Activated CD4-positive, CD25-positive, alpha-beta regulatory T cell treated with anti-CD3 and anti-CD28 coated beads, Interleukin-2, amount 50 U/mL, for 16 hours (primary cell): ENCODE measurements at places on chromosomes 7 and 10.

DNA sequence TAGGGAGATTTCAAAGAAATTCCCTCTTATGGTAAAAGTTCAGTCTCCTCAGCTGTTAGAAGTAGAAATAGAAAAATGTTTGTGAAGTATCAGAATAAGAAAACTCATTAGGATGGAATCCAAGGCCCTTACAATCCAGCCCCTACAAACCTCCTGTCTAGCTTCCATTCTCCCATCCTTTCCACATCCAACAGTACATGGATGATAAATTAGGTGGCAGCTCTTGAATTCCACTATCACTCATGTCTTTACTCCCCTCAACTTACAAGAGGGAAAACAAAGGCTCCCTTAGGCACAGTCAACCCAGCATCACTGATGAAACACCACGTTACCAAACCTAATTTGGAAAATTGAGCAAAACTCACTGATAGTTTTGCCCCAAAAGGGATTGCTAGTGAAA lies 23.0 kb downstream of the FAM13C start:
- no peak for DNase-seq

DNA sequence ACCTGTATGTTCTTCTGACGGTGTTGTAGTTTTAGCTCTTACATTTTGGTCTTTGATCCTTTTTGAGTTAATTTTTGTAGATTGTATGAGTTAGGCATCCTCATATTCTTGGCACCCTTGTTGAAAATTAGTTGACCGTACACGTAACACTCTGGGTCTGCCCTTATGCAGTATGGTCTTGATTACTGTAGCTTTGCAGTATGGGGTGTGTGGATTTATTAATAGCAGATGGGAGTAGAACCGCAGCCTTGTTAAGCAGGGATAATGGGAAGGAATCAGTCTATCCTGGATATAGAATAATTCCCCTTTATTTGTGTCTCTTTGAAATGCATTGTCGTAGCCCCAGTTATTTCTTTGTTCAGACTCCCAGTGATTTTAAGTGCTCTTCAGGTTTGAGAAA lies 95.5 kb downstream of the UBE3C start:
- DNase-seq = no peak

DNA sequence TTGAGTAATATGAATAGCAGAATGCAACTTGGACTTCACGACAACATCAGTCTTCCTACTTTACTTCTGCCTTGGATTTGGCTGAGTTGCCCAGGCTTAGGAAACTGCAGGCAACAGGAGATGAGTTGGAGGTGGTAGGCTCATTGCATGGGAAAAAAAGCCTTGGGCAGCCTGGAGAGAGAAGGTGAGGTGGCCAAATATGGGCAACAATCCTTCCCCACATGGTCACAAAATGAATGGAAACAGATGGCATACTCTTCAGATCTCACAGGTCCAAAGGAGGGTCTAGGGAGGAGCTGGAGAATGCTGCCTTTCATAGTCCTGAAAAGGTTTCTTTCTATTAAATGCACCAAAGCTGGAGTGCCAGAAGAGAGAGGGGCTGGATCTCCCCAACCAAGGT lies 128.6 kb upstream of the AOAH start:
- DNase-seq = no peak

GRCh38 chr7:134723892-134724291 lies 55.5 kb upstream of the CALD1 start:
- DNase-seq = no peak

DNA sequence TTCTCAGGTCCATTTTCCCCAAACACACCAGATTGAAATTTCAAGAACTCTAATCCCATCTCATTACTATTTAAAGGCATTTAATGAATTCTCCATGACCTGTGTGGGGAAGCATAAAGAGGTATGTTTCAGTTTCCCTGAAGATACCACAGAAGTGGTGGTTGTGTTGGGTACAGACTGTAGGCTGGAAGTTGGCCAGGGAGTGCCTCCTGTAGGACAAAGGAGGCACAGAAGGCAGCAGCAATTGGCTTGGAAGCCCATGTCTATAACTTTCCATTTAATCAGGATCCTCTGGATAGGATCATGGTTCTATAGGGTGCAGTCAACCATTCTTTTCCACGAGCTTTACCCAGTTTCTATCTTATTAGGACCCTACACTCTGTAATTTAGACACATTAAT lies 8.6 kb upstream of the BET1 start:
- no peak for DNase-seq

DNA sequence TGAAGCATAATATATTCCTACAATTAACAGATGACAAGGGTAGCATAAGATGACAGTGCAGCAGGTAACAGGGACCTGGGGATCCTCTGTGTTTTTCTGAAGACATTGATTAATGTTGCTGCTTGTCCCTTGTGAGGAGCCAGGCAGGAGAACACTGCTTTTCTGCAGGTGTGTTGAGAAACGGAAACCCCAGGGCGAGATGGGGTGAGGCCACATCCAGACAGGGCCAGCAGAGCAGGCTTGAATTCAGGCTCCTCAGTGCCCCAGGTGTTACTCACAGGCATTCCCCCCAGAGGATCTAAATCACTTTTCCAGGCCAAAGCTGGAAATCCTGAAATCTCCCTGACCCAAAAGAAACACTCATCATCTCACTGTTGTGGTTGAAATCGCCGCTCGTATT lies 105.3 kb downstream of the CCDC3 start:
- DNase-seq = no peak

DNA sequence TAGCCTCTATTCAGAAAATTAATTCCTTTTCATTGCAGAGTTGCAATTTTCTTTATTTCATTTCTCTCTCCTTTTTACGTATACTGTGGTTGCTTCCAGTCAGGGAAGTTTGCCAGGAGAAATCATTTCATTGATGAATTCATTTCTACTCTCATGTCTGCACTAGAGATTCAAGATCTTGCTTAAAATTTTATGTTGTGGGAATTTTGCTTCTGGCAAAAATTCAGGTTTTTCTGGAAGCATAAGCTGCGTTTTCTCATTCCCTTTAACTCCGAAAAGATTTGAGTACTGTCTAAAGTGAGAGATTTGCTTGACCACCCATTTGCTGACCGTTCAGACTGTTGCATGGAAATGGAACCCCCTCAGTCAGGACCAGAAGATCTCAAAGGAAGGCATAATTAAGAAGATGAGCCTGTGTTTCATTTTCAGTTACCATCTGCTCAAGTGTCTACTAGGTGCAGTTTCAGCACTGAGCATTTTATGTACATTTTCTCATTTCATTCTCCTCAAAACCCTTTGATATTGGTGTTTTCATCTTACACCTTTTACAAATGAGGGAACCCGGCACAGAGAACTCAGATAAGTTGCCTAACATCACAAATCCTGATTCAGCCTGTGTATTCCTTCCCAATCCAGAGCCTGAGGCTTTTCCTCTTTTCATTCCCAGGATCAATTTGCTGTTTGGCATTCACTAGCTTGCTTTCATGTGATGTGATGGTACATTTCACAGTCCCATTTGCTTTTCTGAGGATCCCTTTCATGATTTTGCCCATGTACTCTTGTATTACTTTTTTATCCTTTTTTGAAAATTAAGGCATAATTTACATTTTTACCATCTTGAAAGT lies 3.9 kb downstream of the PTPRZ1 start:
- DNase-seq = no peak

GRCh38 chr7:153052206-153052605 lies 292.7 kb downstream of the ACTR3B start:
- no peak for DNase-seq

DNA sequence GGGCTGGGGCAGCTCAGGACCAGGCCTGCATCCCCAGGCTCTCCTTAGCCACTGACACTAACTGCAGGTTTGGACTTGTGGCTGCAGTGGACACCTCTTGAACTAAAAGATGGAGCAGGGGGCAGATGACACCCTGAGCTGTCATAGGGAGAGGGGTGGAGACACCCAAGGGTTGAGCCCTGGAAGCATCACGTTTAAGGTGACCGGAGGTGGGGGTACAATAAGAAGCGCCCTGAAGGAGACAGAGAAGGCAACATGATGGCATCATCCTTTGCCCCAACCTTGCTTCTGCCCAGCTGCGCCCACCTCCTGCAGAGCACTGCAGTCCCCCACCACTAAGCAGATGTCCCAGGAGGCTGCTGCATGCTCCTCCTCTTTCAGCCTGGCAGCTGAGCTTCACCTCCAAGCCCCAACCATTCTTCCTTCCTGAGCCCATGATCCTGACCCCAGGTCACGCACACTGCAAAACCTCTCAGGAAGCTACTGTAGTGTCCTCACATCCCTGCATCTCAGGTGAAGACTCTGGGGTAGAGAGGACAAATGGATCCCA lies 25.5 kb downstream of the OGDHL start:
- DNase-seq = no peak

GRCh38 chr10:103838862-103839518 lies 16.4 kb downstream of the SH3PXD2A start:
- DNase-seq = no peak

- no peak for DNase-seq
These were observed 99.7 kb downstream of the PLCE1 start for GRCh38 chr10:94093286-94093905.
